ENCODE measurements at places on chromosomes 1 and 21. TPM values are rescaled to one million over a fixed set of nuclear protein-coding genes. Genes with fewer than 3 reads are reported as not detected.

GRCh38 chr21:46491553-46491952 is 32.9 kb downstream of the DIP2A start:
- DNase-seq: no peak

The ZBTB8B gene
- total RNA-seq: 0.44 TPM

DNA sequence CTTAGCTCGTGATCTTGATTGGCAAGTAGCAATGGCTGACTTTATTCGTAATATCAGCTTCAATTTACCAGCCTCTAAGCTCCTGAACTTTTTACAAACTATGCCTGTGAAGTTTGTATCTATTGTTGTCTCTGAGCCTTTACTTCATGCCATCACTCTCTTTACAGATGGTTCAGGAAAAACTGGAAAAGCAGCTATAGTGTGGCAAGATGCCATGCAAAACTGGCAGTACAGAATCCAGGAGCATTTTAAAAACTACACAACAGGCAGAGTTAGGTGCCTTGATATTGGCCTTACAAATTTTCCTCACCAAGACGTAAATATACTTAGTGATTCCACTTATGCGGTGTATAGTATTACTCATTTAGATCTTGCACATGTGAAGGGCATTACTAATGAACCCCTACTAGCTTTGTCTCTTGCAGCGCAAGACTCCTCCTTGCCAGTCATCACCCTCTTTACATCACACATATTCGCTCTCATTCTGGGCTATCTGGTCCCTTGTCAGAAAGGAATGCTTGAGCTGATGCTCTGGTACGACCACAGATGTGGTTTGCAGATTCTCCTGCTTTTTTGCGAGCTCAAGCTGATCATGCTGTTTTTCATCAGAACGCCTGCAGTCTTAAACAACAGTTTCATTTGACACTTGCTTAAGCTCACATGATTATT is 36.3 kb downstream of the CLCA1 start:
- no peak for DNase-seq

The PTPN14 gene
- 1.7 TPM for total RNA-seq

GRCh38 chr1:101410048-101410878 is 173.4 kb downstream of the S1PR1 start:
- DNase-seq: no peak

- DNase-seq: no peak
These were observed 25.7 kb upstream of the NBL1 start for GRCh38 chr1:19618428-19618827.

The PLEKHG5 gene
- total RNA-seq: 53.0 TPM

The NPPB gene
- total RNA-seq: not detected

- no peak for DNase-seq
These were observed 166.4 kb downstream of the TRABD2B start for GRCh38 chr1:47830641-47831333.

The FAM167B gene
- 2.5 TPM for total RNA-seq

- DNase-seq: no peak
These were observed 87.7 kb downstream of the TGFBR3 start for GRCh38 chr1:91798241-91798648.

The GPR37L1 gene
- not detected for total RNA-seq

- DNase-seq: no peak
These were observed 17.2 kb downstream of the CASZ1 start for GRCh38 chr1:10779201-10779600.

GRCh38 chr1:244672946-244673682 is 20.2 kb downstream of the DESI2 start:
- DNase-seq: no peak

DNA sequence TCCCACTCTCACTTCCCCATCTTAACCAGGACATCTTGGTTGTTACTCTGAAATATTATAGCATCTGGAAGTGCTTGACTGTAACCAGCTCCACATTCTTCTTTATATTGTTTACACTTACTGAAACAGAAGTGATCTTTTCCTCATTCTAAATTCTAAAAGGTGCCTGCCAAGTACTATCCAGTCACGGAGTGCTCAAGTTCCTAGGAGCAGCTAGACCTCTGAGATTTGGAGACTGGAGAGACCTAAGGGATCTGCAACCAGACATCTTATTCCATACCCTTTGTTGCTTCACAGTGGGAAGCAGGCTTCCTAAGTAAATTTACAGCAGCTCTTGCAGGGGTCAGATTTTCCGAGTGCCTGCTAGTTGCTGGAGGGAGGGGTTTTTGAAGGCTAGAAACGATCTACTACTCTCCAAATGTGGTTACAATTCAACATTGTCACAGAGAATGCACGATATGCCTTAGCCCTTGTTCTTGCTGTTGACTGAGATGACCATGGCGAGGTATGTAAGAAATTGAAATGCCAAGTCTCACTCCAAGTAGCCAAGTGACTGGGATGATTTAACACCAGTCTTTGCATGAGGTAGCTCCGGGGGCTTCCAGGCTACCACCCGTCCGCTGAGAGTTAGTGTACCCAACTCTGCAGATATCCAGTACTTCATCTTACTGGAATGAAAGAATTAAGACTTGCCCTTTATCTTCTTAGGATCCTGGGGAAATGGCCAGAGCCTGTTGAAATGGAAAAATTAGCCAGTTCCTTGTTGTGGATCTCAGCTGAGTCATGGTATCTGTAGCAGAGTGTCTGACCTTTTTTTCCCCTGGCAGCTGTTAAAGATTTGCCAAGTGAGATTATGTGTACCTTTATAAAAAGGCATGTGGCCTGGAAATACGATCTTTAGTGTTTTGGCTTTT is 150.8 kb downstream of the MAST2 start:
- DNase-seq: no peak

The KRTAP19-3 gene
- total RNA-seq: not detected

The NES gene
- total RNA-seq: 375 TPM

GRCh38 chr1:93991271-93991670 is 82.0 kb upstream of the GCLM start:
- no peak for DNase-seq

- no peak for DNase-seq
These were observed 10.8 kb upstream of the ETS2 start for GRCh38 chr21:38794978-38795377.

DNA sequence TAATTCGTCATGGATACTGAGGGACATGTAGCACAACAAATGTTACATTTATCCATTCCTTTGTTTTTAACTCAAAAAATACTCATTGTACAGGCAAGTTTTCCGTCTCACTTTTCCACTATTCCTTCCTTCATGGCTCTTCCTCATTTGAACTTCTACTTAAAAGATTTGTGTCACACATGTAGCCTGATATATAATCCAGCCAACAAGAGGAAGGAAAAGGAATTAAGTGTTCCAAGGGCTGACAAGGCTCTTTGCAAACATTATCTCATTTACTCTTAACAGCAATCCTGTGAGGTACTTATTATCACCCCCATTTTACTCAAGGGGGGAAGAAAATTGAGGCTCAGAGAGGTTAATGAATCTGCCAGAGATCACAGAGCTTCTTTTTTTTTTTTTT is 22.9 kb downstream of the CD244 start:
- no peak for DNase-seq

GRCh38 chr1:38456531-38456876 is 403.1 kb downstream of the RRAGC start:
- no peak for DNase-seq

DNA sequence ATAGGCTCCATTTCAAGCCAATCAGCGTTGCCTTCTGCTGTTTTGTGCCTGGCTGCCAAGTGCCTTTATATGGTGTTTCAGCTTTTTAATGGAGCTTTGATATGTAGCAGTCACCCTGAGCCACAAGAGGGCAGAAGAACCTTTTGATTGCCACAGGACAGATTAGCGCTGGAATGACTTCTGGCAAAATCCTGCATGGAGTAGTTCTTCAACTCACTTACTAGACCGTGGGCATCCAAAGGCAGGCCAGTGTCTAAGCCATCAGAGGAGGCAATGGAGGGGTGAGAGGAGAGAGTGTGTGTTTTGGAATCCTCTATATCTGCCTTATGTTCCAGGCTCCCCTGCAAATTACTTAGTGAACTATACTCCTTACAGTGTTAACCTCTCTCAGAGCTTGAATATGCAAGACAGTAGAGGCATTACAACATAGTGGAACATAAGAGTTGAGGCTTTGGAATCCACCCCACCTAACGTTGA is 56.2 kb downstream of the ST3GAL3 start:
- peak; percentile 46 for DNase-seq

- no peak for DNase-seq
These were observed 421.3 kb downstream of the NEGR1 start for GRCh38 chr1:71861022-71861421.

The CFHR3 gene
- not detected for total RNA-seq

GRCh38 chr1:6683434-6683833 is 18.2 kb downstream of the DNAJC11 start:
- no peak for DNase-seq

The RPRD2 gene
- 26.9 TPM for total RNA-seq

DNA sequence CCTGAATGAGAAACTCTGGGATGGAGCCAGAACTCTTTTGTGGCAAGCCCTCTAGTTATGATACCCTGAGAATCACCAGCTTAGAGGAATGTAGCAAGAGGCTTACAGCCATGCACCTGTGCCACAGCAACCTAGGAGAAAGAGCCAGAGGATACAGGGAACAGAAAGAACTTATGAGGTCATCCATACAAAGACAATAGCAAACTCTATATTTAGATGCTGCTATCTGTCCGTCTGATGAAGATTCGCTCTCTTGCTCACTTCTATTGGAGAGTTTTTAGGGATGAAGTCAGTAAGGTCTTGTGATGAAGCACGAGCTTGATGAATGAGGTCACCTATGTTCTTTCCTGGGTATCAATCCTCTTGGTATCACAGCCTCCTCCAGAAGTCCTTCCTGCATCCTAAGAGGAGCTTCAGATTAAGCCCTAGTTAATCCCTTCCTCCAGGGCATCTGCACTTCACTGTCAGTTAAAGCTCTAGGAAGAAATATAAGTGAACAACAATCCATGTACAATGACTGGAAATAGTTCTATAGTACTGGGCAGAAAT is 185.6 kb downstream of the DAB1 start:
- DNase-seq: no peak

DNA sequence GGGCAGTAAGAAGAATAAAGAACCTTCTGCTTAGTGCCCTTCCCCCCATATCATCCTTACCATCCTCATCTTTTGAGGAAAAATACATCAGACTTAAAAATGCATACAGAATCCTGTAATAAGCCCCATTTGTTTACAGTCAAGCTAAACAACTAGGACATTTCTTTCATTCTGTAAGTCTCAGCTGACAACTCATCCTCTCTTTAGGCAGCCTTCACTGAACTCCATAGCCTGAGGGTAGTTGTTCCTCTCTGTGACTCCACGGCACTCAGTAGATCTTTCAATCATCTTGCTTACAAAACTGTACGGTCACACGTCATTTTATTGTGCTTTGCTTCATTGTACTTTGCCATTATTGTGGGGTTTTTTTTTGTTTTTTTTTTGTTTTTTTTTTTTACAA is 82.5 kb downstream of the NRIP1 start:
- no peak for DNase-seq

Measured in glutamatergic neuron (in vitro differentiated cells).